Occipital lobe (tissue), 3 donors: ENCODE measurements at places on chromosomes 16 and 17. TPM values are rescaled to one million over a fixed set of nuclear protein-coding genes. Genes with fewer than 3 reads are reported as not detected.

DNA sequence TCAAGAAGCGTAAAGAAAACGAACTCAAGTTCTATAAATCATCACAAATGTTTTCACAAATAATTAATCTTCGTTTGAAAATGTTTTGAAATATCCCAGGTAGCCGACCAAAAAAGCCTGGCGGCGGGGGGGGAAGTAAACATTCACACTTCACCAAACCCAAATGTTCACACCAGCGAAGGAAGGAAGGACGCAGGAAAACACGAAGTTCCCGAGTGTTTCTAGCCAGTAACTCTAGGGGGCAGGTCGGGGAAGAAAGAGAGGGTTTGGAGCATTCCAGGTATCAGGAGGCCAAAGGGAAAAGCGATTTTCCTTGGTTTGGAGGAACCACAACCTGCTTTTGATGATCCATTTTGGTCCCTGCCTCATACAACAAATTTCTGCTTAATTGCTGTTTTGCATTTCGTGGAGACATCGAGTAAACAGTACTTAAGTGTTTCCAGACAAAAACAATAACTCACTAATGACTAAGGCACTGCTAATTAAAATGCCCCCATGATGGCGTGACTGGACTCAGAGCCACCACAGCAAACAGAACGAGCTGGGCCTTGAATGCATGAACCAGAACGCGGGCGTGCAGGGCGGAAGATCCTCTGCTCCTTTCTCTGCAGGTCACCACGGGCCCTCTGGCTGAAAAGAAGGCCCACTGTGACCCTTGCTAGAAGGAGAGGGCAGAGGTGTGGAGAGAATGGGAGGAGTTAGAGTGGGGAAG lies 16.6 kb downstream of the ZFHX3 start:
- no peak for DNase-seq

DNA sequence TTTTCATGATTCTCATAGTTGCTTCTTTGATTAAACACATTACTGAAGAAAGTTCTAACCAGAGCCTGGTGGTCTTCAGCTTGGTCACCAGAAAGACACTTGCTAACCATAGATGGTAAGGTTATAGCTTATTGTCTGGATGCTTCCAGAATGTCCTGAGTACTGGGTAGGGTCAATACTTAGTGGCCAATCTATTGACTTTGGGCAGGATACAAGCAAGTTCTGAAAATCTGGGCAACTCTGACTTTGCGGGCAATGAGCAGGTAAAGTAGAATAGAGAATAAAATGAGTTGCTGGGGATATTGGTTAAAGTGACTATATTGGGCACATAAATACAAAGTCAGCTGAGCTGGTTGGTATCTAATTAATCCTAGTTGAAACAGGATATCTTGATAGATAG lies 63.0 kb downstream of the ABCA8 start:
- DNase-seq = no peak

DNA sequence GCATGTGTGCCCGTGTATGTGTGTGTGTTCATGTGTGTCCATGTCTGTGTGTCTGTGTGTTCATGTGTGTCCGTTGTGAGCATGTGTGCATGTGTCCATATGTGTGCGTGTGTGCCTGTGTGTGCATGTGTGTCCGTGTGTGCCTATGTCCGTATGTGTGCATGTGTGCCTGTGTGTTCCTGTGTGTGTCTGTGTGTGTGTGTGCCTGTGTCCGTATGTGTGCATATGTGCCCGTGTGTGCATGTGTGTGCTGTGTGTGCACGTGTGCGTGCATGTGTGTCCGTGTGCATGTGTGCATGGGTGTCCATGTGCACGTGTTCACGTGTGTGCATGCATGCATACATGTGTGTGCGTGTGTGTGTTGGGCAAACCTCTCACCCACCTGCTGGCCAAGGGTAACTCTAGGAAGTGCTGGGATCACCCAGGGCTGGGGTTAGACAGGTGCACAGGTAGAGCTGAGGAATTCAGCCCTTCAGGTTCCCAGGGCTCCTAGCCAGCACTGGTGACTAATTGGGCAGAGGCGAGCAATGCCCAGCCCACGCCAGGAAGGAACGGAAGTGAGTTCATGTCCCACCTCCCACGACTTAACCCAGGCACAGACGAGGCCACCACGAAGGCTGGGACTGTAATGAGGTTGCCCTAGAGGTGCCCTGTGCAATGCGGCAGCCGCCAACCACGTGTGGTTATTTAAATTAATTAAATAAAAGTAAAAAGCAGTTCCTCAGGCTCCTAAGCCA lies 8.2 kb upstream of the CSNK1D start:
- no peak for DNase-seq

- no peak for DNase-seq
Measured at GRCh38 chr16:1791256-1791942, 2.1 kb downstream of the IGFALS start.

GRCh38 chr16:12317856-12318537 lies 341.5 kb downstream of the SNX29 start:
- DNase-seq = no peak

GRCh38 chr16:1823821-1824220 lies 2.8 kb downstream of the HAGH start:
- peak; percentile 20 for DNase-seq

DNA sequence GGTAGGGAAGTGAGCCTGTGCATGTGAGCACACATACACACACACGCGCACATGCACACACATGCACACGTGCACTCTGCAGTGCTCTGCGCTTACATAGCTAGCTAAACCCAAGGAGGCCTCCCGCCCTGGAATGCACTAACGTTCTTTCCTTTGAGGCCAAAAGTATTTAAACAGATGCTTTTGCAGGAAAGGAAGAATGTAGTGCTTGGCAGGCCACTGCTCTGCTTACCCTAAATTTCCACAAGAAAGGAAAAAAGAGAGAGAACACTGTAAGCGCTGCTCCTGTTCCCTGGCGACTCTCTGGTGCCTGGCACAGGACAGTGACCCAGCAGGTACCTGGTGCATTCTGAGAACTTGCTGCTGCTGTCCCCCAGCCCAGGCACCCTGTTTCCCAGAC lies 31.3 kb upstream of the MRPS23 start:
- no peak for DNase-seq

Gene SCN4A
- total RNA-seq = not detected

DNA sequence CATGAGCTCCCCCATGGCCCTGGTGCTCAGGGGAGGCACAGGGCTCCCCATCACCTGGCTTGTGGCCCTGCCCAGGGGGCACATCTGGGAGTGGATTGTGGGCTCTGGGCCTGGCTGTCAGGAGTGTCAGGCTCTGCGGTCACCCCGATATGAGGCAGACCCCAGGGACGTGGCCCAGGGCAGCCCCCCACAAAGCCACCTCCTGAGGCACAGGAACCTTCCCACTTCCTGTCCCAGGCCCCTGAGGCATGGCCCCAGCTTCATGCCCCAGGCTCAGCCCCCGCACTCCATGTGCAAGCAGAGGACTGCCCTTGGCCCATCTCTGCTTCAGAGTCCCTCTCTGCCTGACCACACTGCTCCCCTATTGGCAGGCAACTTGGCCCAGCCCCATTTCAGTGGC lies 160.3 kb downstream of the PCTP start:
- no peak for DNase-seq

Gene STH
- total RNA-seq = 3.9 TPM

- no peak for DNase-seq
Measured at GRCh38 chr17:48173191-48173984, 65.8 kb downstream of the SNX11 start.

Gene TPSD1
- not detected for total RNA-seq

GRCh38 chr17:8125154-8125946 lies 1.4 kb upstream of the HES7 start:
- peak; percentile 59 for DNase-seq

Gene DRC7
- 0.78 TPM for total RNA-seq

DNA sequence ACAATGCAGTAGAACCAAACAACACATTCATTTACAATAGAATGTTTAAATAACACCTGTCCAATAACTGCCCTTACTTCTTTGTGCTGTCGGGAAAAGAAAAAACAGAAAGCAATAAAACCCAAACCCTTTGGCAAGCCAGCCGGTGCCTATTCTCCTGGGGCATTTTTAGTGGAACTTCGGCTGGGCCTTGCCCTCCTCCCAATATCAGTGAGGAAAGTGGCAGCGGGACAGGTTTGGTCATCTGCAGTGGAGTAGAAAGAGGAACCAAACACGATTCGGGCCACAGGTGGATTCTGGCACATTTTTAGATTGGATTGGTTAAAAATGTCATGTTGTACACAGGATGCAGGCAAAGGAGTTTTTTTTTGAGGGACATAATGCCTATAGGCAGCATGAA lies 32.0 kb downstream of the PSME3IP1 start:
- no peak for DNase-seq

Gene PRKCB
- total RNA-seq = 59.0 TPM

- DNase-seq = no peak
Measured at GRCh38 chr17:3911271-3912053, 4.8 kb downstream of the P2RX1 start.
